ENCODE measurements at places on chromosomes 5 and 9. TPM values are rescaled to one million over a fixed set of nuclear protein-coding genes. Genes with fewer than 3 reads are reported as not detected.

Gene CAMK4
- 130 TPM for total RNA-seq

Gene DAP
- total RNA-seq: 5.8 TPM

Gene ACOT12
- 2.8 TPM for total RNA-seq

Gene ELOVL7
- total RNA-seq: 8.7 TPM

Gene SLC36A3
- total RNA-seq: not detected

Gene CD14
- 15.4 TPM for total RNA-seq

Gene BBLN
- total RNA-seq: 32.6 TPM

Gene ANGPTL2
- total RNA-seq: 2.7 TPM

Gene TMEM171
- 0.78 TPM for total RNA-seq

Gene DOCK2
- 6.4 TPM for total RNA-seq

Gene ADGRD2
- total RNA-seq: not detected

Gene HAPLN1
- total RNA-seq: 15.1 TPM

Gene ZDHHC11
- total RNA-seq: 7.2 TPM

Gene WNT8A
- total RNA-seq: not detected

Gene FOXD4L4
- total RNA-seq: 0.78 TPM

Gene BAAT
- 0.31 TPM for total RNA-seq

Gene SLC36A2
- not detected for total RNA-seq

Gene ANKRD34B
- 0.16 TPM for total RNA-seq

Gene ARHGEF39
- 0.94 TPM for total RNA-seq

Gene ADRB2
- 1.6 TPM for total RNA-seq

Gene C6
- not detected for total RNA-seq

Gene TCF7
- not detected for total RNA-seq

Gene WDR31
- total RNA-seq: 1.7 TPM

Gene SMU1
- 46.5 TPM for total RNA-seq

Gene ANKRD31
- total RNA-seq: 0.94 TPM
